ENCODE measurements at places on chromosomes 6 and 20.
A peak's percentile ranks its signal among the peaks of the same experiment; 100 is the strongest.

- H3K27ac ChIP-seq: no peak overlapping the region
- DNase-seq: no peak
- H3K36me3 ChIP-seq: peaks cover 25% of the 10 kb centered on the region
- peaks cover 23% of the 10 kb centered on the region for H3K4me1 ChIP-seq
These were observed 46.8 kb downstream of the DSTN start for GRCh38 chr20:17616480-17617211.

DNA sequence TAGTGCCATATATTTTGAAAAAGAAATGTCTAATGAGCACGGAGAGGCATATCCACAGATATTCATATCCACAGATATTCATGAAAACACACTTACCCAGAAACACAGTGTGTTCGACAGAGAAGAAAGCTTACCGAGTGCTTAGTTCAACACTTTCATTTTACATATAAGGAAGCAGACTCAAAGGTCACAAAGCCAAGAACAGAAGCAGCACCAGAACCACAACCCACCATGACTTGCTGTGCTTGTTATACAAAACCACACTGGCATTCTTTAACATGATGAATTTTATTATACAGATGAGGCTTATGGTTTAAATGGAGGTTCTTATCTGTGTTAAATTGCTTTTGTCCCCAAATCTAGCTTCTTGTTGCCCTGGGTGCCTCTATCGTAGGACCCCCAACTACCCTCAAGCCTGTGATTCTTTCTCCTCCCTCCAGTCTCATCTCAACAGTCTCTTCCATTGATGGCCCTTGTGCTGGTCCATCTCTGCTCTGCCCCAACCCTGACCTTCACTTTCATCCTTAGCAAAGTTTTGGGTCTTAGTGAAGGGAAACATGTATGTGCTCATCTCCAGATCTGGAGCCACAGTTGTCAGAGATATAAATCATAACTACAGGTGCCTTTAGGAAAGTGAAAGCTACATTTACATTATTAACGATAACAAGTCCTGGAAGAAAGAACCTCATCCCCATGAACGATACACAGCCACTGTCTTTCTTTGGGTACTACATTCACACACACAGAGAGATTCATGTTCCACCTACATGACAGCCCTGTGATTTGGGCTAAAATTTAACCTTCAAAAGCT is 40.0 kb downstream of the SF3B5 start:
- peaks cover 36% of the 10 kb centered on the region for H3K4me1 ChIP-seq
- H3K27me3 ChIP-seq: no peaks in the 10 kb centered on the region
- H3K27ac ChIP-seq: peak overlapping the region; percentile 98
- DNase-seq: peak; percentile 78

DNA sequence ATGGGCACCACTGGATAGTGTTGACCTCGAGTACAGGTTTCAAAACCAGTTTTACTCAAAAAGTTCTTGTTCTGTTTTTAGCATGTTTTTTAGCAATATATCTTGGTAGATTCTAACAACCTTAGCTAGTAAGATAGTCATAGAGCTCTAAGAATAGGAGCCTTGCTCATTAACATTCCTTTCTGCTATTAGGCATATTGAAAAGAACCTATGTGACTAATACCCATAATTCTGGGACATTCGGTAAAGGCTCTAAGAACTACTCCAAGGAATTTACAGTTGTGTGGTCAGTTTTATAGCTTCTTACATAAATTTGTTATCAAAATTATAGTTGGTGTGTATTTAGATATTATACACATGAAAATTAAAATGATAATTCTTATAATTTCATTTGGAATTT is 11.6 kb downstream of the SLC9A8 start:
- H3K4me1 ChIP-seq: peaks cover 34% of the 10 kb centered on the region
- H3K36me3 ChIP-seq: peaks cover 57% of the 10 kb centered on the region
- no peaks in the 10 kb centered on the region for H3K27me3 ChIP-seq

- H3K36me3 ChIP-seq: peaks cover 51% of the 10 kb centered on the region
- no peaks in the 10 kb centered on the region for H3K27me3 ChIP-seq
- DNase-seq: no peak
- peak overlapping the region; percentile 63 for H3K27ac ChIP-seq
- peaks cover 42% of the 10 kb centered on the region for H3K4me1 ChIP-seq
These were observed 34.2 kb downstream of the PKIG start for GRCh38 chr20:44616604-44616964.

DNA sequence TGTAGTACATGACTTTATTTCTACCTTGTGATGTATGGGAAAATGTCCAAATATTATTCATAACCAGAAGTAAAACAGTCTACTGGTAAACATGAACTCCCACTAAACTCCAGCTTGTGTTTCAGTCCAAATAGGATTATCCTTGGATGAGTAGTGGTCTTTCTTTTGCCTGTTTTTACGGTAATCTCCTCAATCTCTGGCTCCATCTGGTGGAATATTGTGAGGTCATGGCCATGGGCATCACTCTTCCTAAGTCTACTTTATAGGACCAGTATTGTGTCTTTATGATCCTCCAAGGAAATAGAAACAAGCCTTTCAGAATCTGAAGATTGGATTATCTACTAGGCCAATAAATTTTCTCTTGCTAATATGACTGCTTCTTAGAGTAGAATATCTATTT is 505.0 kb downstream of the BMP2 start:
- no peak overlapping the region for H3K27ac ChIP-seq
- DNase-seq: no peak

- no peaks in the 10 kb centered on the region for H3K36me3 ChIP-seq
- H3K27ac ChIP-seq: no peak overlapping the region
- H3K4me1 ChIP-seq: peaks cover 11% of the 10 kb centered on the region
- H3K27me3 ChIP-seq: peaks cover 3% of the 10 kb centered on the region
These were observed 187.0 kb downstream of the PDE7B start for GRCh38 chr6:136038531-136038930.

DNA sequence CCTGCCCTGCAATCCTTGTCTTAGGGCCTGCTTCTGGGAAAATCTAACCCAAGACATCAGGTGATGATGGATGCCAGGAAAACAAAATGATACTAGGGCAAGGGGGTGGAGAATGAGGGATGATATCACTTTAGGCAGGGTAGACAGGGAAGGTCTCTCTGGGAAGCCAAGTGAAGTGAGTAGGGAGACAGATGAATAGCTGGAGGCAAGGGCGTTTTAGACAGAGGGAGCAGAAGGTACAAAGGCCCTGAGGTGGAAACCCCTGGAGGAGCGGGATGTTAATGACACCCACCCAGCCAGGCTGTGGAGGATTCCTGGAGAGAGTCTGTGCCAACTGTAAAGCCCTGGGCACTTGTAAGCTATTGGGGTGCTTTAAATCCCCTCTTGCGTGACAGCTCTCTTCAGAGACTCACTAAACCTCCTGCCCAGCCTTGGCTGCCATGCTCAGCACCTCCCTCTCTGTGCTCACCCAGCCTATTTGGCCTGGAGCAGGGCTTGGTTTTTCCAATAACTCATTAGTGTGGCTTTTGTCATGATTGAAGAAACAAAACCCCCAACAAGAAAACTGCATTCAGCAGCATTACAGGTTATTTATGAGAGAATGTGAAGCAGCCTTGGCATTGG is 12.4 kb upstream of the MDGA1 start:
- no peaks in the 10 kb centered on the region for H3K27me3 ChIP-seq
- H3K27ac ChIP-seq: no peak overlapping the region
- no peak overlapping the region for H3K4me3 ChIP-seq
- DNase-seq: no peak
- no peaks in the 10 kb centered on the region for H3K36me3 ChIP-seq

- peak within 1 kb of the TSS; percentile 93 for H3K4me3 ChIP-seq
- peaks cover 48% of the 10 kb centered on the region for H3K4me1 ChIP-seq
- no peaks in the 10 kb centered on the region for H3K27me3 ChIP-seq
- peaks cover 37% of the 10 kb centered on the region for H3K36me3 ChIP-seq
These were observed at the start of gene DPM1 for GRCh38 chr20:50957798-50958614. DPM1 (minus strand) TSS chr20:50958532; CDS start chr20:50958523, 9 bp downstream.

DNA sequence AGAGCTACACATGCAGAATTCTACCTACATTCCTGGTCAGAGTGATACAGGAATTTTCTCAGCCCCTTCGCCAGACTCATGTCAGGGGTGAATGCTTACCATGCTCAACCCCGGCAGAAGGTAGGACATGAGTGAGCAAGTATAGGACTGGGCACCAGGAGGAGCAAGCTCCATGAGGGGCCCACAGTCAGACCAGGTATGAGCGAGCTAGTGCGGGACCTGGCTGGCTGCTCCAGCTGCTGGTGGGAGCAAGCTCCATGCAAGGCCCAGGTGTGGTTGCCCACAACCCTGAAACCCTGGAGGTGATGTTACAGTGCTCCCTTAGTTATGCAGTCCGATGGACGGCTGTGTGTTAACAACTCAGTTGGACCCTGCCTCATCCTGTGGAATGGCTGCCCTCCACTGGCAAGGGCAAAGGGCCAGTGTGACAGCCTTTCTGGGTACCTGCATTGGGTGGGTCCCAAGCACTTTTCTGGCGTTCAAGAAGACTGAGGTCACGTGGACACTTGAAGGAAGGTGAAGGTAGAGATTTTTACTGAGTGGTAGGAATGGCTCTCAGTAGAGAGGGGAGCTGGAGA is 503.5 kb upstream of the CITED2 start:
- no peaks in the 10 kb centered on the region for H3K36me3 ChIP-seq
- no peak overlapping the region for H3K27ac ChIP-seq
- no peak overlapping the region for H3K4me3 ChIP-seq
- DNase-seq: no peak
- no peaks in the 10 kb centered on the region for H3K4me1 ChIP-seq

GRCh38 chr6:151443911-151444621 is 7.9 kb downstream of the RMND1 start:
- no peaks in the 10 kb centered on the region for H3K27me3 ChIP-seq
- no peak overlapping the region for H3K4me3 ChIP-seq
- peaks cover 7% of the 10 kb centered on the region for H3K36me3 ChIP-seq
- no peak for DNase-seq

DNA sequence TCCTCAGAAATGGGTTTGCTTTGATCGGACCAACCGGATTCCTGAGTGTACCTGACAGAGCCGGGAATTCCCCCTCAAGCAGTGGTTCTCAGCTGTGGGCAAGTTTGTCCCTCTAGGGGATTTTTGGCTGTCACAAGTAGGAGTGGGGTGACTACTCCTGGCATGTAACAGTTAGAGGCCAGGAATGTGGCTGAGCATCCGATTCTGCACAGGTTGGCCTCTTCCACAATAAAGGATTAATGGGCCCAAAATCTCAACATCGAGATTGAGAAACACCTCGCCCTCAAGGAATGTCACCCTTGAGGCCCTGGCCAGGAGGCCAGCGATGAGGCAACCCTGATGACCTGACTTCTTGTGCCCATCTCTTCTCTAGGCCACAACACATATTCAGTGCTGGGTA is 7.9 kb downstream of the AGPAT4 start:
- no peak for DNase-seq
- H3K27me3 ChIP-seq: no peaks in the 10 kb centered on the region
- H3K4me3 ChIP-seq: no peak overlapping the region
- no peak overlapping the region for H3K27ac ChIP-seq

DNA sequence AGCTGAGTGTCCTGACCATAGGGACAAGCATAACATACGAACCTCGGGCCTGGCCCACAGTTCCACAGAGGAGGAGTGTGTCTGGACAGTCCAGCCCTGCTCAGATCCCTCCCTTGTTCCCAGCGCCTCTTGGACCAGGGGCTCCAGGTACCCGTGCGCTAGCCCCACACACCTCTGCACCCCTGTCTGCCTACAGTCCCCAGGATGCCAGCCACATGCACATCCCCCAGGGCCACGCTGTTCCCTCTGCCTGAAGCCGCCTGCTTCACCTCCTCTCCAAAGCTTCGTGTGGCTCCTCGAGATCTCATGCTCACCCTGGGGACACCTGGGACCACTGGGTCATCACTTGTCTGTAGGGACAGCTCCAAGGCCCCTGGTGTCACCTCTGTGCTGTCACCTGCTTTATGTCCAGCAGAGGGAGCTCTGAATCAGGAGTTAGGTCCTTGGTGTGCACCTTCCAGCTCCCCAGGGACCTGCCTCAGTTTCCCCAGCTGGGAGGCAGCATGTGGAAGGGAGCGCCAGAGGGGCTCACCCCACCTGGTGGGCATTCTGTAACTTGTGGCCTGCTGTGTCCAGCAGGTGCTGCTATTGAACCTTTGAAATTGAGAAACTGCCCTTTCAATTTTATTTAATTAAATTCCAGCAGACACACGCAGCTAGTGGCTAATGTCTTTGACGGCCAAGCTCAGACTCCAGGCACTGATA is 7.3 kb upstream of the YTHDF1 start:
- peak; percentile 67 for DNase-seq
- H3K4me3 ChIP-seq: no peak overlapping the region
- H3K27ac ChIP-seq: no peak overlapping the region
- no peaks in the 10 kb centered on the region for H3K4me1 ChIP-seq
- H3K36me3 ChIP-seq: no peaks in the 10 kb centered on the region

- H3K27me3 ChIP-seq: peaks cover 84% of the 10 kb centered on the region
- peaks cover 30% of the 10 kb centered on the region for H3K4me1 ChIP-seq
- H3K36me3 ChIP-seq: no peaks in the 10 kb centered on the region
These were observed 2.0 kb upstream of the RAET1G start for GRCh38 chr6:149924933-149925252.

- no peak overlapping the region for H3K4me3 ChIP-seq
- DNase-seq: no peak
- peaks cover 88% of the 10 kb centered on the region for H3K4me1 ChIP-seq
- peaks cover 3% of the 10 kb centered on the region for H3K27me3 ChIP-seq
These were observed 117.0 kb downstream of the MAP3K7 start for GRCh38 chr6:90469906-90470305.

- peaks cover 5% of the 10 kb centered on the region for H3K4me1 ChIP-seq
- DNase-seq: no peak
- no peaks in the 10 kb centered on the region for H3K36me3 ChIP-seq
- no peak overlapping the region for H3K4me3 ChIP-seq
- H3K27me3 ChIP-seq: peaks cover 34% of the 10 kb centered on the region
These were observed 49.7 kb downstream of the PROKR2 start for GRCh38 chr20:5267092-5267491.

DNA sequence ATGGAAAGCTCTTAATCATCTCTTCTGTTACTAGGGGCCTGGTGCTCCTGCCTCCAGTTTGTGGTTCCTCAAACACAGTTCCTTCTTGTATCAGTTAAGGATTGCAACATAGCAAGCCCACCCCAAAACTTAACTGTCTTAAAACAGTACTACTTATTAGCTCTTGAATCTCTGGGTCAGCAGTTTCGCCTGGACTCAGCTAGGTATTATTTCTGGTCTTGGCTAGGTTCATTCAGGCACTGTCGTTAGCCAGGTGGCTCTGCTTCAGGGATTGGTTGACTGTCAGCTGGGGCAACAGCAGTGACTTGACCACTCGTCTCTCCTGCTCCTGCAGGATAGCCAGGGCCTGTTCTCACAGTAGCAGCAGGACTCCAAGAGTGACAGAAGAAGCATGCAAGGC is 30.0 kb upstream of the RALY start:
- H3K4me3 ChIP-seq: no peak overlapping the region
- H3K36me3 ChIP-seq: no peaks in the 10 kb centered on the region
- H3K27me3 ChIP-seq: no peaks in the 10 kb centered on the region
- DNase-seq: no peak
- H3K4me1 ChIP-seq: no peaks in the 10 kb centered on the region
- no peak overlapping the region for H3K27ac ChIP-seq
